Kidney (tissue), 22 donors: ENCODE measurements at places on chromosomes 4 and X. TPM values are rescaled to one million over a fixed set of nuclear protein-coding genes. Genes with fewer than 3 reads are reported as not detected.

The VEGFD gene
- 1.2 TPM for polyA plus RNA-seq

The USP9X gene
- 12.0 TPM for polyA plus RNA-seq

DNA sequence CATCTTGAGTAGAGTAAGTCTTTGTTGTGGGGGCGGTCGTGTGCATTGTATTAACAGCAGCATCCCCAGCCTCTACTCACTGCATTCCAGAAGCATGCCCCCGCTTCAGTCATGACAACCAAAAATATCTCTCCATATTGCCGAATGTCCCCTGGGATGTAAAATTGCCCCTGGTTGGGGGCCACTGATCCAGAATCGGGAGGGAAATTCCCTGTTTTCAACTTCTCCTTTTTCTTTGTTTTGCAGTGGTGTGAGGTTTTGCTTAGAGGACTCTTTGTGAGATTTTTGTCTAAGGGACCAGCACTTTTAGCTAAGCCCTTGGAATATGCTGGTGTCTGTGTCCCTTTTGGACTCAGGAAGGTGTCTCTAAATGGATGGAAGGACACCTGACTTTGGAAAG is 3.0 kb upstream of the IL13RA1 start:
- no peak for DNase-seq

DNA sequence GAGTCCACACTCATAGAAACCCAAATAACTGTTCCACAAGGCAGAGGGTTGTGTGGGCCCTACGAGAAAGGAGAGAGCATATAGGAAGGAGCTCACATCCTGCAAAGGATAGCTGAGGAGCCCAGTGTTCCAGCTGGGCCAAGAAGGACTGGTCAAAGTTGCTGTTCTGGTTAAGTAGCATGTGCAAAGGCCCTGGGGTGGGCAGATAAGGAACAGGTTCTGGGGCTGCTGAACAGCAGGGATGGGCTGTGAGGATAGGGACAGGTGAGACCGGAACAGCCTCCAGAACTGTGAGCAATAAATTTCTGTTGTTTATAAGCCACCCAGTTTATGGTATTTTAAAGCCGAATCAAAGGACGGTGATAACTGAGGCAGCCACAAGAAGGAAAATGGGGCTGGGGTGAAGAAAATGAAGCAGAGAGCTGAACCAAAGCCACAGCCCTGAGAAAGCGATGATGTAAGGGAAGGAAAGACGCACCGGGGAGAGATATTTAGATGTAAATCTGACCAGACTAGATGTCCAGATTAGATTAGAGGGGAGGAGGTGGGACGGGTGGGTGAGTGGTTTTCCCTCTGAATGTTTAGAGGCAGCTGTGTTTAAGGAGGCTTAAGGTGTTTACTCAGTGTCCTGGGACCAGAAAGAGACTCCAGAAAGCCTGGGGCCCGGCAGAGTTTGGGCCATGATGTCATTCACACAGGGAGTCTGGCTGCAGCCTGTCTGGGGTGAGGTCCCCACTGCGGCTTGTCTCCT is 180.8 kb upstream of the BCOR start:
- DNase-seq, result no peak

DNA sequence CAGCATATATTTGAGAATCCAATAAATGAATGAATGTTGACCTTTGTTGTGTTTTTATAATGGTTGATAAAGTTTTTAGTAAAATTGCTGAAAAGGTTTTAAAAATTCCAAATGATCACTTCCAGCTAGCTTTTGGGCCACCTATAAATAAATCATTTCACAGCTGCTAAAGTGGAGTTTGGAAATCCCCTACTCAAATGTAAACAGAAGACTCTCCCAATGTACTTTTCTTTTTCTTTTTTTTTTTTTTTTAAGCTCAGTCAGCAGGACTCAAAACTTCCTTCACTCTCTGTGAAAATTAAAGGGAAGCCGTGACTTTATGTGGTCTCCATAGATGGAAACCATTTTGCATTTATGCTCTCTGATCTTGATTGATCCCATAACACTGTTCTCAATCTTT is 45.2 kb downstream of the CXCL13 start:
- no peak for DNase-seq

DNA sequence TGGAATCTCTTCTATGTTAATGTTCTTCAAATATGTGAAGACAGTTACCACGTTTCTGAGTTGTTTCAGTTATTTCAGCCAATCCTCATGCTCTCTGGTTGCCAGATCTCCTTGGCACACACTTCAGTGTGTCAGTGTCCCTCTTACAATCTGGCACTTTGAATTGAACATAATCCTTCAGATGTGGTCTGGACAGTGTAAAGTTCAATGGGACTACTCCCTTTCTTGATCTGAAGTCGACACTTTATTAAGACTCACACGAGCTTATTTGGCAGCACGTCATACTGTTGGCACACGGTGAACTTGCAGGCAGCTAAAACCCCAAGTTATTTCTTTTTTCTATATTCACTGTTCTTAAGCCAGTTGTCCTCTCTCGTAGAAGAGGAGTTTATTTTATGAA is 28.2 kb downstream of the ARSJ start:
- DNase-seq, result no peak

GRCh38 chr4:148574911-148575310 is 132.7 kb upstream of the NR3C2 start:
- no peak for DNase-seq

DNA sequence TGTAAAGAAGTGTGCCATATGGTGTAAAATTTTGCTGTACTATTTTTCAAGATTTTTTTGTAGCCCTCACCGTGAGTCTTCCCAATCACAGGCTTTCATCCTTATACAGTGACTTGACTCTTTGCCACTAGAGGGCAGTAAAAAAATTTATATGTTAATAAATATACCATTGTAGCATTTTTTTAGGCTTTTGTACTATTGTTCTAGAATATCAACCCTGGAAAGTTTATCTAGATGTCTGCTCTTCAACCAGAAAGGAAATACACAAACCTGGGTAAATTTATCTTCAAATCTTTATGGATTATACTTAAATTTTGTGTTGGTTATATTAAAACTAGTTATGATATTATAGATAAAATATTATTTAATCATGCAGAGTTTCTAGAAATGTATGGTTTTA is 235.3 kb downstream of the TENM3 start:
- peak; percentile 66 for DNase-seq

The FGD1 gene
- 2.7 TPM for polyA plus RNA-seq
